CD4-positive, alpha-beta T cell (primary cell): ENCODE measurements at places on chromosomes 7 and 10.

GRCh38 chr10:8416192-8416701 lies 361.8 kb downstream of the GATA3 start:
- peak; percentile 79 for DNase-seq

DNA sequence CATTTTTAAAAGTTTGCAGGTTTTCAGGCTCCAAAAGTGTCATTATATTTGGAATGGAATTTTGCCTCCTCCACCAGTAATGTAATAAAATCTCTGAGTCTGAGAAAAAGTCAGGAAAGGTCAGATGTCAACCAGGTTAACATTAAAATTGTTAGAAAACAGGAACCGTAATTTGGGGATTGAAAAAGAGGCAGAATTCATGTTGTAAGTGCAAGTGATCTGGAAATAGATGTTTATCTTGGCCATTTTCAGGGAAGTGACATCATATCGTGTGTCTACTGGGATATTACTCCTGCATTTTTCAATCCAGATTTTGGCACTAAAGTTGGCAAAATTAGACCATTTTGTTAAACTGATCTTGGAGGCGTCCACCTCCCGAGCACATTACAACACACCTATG lies 428.5 kb upstream of the MGMT start:
- no peak for DNase-seq

GRCh38 chr7:67348171-67348570 lies 351.5 kb downstream of the TYW1 start:
- no peak for DNase-seq

DNA sequence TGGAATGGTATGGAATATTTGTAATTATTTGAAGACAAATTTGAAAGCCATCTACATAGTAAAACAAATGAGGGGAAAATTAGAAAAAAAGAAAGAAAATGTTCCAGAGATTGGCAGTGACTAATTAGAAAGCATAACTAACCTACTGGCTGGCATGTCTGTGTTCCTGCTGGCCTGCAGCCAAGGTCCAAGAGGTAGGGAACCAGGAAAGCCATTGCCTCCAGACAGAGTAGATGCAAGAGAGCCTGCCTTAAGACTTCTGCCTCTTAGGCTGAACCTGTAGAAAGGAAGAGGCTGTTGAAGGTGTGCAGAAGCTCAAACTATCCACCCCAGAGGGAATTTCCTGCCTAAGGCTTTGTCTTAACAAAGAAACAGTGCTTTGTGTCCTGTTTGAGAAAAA lies 982.0 kb downstream of the SORCS1 start:
- no peak for DNase-seq

GRCh38 chr7:150514748-150515222 lies at the start of gene GIMAP7:
TSS of gene GIMAP7 (plus strand) at chr7:150514872. CDS start at chr7:150519975, 5,103 bp downstream.
- DNase-seq: peak; percentile 68

DNA sequence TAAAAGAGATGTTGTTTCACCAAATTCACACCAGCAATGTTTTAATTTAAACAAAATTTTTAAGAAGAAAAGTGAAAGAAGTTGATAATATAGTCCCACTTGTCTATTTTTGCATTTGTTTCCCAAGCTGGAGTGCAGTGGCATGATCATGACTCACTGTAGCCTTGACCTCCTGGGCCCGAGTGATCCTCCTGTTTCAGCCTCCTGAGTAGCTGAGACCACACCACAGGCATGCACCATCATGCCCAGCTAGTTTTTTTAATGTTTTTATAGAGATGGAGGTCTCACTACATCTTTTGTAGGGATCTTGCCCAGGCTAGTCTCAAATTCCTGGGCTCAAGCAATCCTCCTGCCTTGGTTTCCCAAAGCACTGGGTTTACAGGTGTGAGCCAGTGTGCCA lies 14.1 kb upstream of the NDUFA5 start:
- DNase-seq: no peak
